Body of pancreas (tissue), 4 donors: ENCODE measurements at places on chromosomes 4 and X. TPM values are rescaled to one million over a fixed set of nuclear protein-coding genes. Genes with fewer than 3 reads are reported as not detected.

DNA sequence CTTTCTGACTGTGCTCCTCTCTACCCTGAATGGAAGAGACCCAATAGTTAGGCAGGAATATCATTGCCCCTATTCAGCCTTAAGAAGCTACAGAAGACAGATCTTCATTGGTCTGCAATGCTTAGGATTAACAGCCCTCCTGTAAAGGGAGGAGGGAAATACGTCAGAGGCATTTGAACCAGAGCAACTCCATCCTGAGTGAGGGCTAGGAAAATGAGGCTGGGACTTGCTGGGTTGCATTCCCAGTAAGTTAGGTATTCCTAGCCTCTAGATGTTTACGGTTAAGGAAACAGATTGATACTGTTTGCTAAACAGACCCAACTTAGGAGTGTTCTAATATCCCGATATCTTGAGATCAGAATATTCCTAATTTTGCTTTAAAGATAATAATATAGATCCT lies 63.5 kb downstream of the PCDH18 start:
- H3K27ac ChIP-seq = no peak overlapping the region
- no peaks in the 10 kb centered on the region for H3K4me1 ChIP-seq
- no peak for DNase-seq
- no peak overlapping the region for H3K4me3 ChIP-seq
- no peaks in the 10 kb centered on the region for H3K36me3 ChIP-seq

DNA sequence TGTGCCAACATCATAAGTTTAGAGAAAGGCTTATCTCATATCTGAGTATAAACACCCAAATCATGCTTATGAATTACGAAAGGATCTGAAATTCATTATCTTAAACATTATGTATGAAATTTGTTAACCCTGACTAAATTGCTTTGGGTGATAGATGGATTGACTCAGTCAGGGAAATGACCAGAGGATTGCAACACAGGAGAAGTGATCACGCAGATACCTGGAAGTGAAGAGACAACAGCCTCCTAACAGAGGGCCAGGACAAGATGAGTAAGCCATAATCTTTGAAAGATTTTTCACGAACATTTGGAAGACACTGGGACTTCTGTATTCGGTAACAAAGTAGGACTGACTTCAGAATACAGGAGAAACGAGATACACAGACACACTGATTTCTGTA lies 363.4 kb downstream of the DMD start:
- no peak overlapping the region for H3K27ac ChIP-seq
- no peaks in the 10 kb centered on the region for H3K27me3 ChIP-seq
- no peak overlapping the region for H3K4me3 ChIP-seq
- no peak for DNase-seq
- H3K4me1 ChIP-seq = no peaks in the 10 kb centered on the region

- H3K27ac ChIP-seq = no peak overlapping the region
- no peaks in the 10 kb centered on the region for H3K27me3 ChIP-seq
- no peak overlapping the region for H3K4me3 ChIP-seq
Measured at GRCh38 chr4:145867406-145867805, 71.2 kb downstream of the ZNF827 start.

DNA sequence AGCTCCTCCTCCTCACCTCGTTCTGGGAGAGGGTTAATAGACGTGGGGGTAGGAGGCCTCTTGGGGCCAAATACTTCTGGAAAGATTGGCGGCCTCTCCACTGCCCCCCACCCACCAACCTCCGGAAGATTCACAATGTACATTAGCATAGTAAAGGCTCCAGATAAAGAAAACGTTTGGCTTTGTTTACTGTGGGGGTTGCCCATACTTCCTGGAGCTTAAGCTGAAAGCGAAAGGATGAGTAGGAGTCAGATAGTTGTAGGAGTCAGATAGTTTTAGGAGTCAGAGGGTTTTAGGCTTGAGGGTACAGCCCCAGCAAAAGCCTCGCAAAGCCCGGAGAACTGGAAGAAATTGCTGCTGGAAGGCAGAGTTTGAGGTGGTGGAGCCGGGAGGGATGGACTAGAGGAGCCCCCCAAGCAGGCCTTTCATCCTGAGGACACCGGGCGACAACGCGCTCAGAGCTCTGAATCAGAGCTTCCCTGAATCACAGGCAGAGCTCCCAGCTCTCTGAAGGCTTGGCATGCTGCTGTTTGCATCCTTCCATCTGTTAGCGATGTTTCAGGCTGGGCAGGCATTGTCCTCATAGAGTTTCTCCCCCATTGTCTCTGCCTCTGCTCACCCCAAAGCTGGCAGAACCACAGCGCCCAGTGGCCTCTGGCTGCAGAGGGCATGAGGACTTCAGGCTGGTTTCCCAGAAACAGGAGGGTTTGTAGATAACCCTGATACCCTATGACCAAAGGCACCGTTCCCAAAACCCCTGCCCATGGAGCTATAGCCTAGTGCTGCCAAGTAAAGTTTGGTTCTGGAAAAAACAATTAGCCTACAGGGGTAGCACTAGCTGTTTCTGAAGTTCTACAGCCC lies 280.7 kb downstream of the BCOR start:
- no peak overlapping the region for H3K27ac ChIP-seq
- no peaks in the 10 kb centered on the region for H3K27me3 ChIP-seq
- peaks cover 25% of the 10 kb centered on the region for H3K4me1 ChIP-seq
- DNase-seq = no peak
- no peak overlapping the region for H3K4me3 ChIP-seq

GRCh38 chr4:74016068-74016467 lies 17.6 kb upstream of the CXCL5 start:
- H3K27me3 ChIP-seq = no peaks in the 10 kb centered on the region
- H3K4me3 ChIP-seq = no peak overlapping the region
- no peaks in the 10 kb centered on the region for H3K4me1 ChIP-seq
- no peak for DNase-seq
- no peak overlapping the region for H3K27ac ChIP-seq
- no peaks in the 10 kb centered on the region for H3K36me3 ChIP-seq

Gene TIMM8A
- total RNA-seq = 5.7 TPM

Gene PRDM8
- total RNA-seq = 5.9 TPM

Gene PDCL2
- not detected for total RNA-seq

Gene GUCY1A1
- total RNA-seq = 7.6 TPM

Gene NEXMIF
- total RNA-seq = 2.9 TPM

Gene PAGE4
- total RNA-seq = not detected
